ENCODE measurements at places on chromosomes 1 and 21.

DNA sequence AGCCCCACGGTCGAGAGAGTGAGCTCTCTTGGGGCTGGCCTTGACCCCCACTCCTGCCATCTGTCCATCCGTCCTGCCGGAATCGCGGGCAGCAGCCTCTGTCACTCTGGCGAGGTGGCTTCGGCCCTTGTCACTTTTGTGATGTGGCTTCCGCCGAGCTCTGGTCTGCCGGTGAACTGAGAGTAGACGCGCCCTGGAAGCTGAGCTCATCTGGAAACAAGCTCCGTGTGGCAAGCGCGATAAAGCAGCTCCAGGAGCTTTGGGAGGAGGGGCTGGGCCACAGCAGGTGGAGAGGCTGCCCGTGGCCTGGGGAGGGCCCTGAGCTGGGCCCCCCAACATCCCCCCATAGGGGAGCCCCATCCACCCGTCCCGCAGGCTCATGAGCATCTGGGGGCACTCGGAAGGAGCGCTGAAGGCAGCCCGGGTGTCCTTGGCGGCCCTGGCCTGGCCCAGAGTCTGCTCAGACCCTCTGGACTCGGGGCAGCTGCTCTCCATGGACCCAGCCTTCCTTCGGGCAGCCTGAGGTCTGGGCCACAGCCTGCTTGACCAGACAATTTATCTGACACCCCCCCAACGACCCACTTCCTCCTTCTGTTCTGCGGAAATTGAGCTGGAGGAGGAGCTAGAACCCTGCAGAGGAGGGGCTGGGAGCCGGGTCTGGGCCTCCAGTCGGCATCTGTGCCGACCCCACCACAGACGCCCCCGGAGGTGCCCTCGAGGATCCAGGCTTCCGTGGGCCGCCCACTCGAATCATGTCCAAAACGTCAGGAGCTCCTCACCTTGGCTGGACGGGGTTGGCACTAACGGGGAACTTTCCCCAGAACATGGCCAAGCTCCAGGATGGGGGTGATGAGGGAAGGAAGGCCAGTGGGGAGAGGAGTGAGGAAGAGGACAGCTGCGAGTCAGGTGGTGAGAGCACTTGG lies 59.1 kb downstream of the SLC19A1 start:
- no peak for DNase-seq

GRCh38 chr1:247942624-247943023 lies 6.0 kb upstream of the OR2L8 start:
- DNase-seq = no peak

- no peak for DNase-seq
Measured at GRCh38 chr1:26190373-26190987, at the start of gene CATSPER4. CATSPER4 (plus strand) TSS chr1:26190602; CDS start chr1:26190628, 26 bp downstream.

DNA sequence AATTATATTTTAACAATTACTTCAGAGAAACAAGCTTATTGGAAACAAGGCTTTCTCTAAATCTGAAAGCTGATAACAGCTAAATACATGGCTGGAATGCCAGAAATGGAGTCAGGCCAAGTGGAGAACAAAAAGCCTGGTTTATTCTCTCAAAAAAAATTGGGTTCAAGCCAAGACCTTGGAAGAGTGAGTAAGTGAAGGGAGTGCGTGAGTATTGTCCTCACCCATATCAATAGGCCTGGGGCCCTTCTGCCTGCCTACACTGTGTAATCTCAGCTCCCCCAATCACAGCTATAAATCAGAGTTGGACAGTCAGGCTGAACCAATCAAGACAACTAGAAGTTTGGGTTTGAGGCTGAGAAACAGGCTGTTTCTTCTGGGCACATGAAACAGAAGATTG lies 7.4 kb downstream of the KYAT3 start:
- DNase-seq = peak; percentile 1

DNA sequence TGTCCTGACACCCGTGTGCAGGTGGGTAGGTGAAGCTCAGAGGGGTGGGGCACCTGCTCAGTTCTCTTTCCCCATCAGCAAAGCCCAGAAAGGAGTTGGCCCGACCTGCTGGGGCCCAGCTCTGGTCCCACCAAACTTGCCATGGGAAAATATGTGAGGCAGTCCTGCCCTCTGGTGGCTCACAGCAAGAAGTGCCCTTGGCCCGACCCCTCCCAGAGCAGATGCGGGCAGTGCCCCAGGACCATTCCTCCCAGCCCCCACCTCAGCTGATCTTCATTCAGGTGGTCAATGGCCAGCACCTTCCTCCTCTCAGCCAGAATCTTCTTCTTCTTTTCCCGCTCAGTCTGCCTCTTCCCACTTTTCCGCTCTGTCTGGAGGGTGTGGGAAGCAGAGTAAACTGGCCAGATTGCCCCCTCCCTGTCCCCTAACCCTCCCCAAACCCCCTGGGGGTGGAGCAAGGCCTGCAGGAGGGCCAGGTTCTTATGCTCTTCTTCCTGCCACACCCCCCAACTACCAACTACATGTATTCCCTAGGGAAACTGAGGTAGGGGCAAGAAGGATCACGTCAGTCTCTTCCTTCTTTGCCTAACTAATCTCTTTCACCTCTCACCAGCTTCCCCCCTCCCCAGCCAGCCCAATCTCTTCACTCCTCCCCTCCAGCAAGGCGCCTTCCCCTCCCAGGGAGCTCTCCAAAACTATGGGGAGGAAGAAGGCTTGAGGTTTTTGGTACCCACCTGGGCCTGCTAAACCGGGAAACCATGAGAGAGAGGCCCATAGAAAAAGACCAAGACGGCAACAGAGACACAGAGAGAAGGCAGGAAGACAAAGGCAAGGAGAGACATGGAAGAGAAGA lies 15.6 kb downstream of the TNNT2 start:
- peak; percentile 36 for DNase-seq

GRCh38 chr1:67211589-67212563 lies 45.6 kb downstream of the IL23R start:
- no peak for DNase-seq

Data from NCI-H2171 (cell line).